Stimulated activated effector memory CD8-positive, alpha-beta T cell treated with anti-CD3 and anti-CD28 coated beads, Interleukin-12 subunit alpha, Interleukin-12 subunit beta, amount 100 ng/mL, for 72 hours (primary cell): ENCODE measurements at places on chromosomes 11 and 22.

DNA sequence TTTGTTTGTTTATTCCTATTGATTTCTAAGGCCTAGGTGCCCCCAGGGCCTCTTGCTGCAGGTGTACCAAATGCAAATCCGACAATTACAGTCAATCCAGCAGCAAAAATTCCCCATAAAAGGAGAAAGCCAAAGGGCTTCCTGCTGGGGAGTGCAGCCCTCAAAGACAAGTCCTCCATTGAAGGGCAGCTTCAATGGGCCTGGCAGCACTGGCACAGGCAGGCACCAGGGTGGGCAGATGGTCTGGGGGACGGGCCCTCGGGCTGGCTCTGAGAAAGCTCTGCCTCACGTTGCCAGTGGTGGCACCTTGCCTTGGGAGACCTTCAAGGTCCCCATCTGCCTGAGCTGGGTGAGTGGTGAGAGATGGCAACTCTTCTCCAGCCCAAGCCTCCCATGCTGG is 128.0 kb downstream of the DSCAML1 start:
- no peak for DNase-seq

GRCh38 chr11:61728940-61729219 is 23.6 kb upstream of the MYRF start:
- DNase-seq = no peak

DNA sequence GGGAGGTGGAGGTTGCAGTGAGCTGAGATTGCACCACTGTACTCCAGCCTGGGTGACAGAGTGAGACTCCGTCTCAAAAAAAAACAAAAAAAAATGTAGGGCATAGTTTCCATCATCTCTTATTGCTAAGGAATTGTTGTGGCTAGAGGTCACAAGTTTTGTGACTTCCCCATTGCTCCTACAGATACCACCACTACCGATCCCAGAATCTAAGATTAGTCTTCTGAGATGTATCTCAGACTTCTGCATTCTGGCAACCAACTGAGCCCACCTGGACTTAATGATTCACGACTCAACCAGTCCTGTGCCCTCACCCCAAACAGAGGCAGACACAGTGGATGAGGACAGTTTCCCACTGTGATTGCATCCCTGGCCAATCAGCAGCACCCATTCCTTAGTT is 148.9 kb downstream of the NECTIN1 start:
- DNase-seq = no peak

GRCh38 chr11:130585545-130585944 is 137.1 kb downstream of the ADAMTS15 start:
- DNase-seq = no peak

DNA sequence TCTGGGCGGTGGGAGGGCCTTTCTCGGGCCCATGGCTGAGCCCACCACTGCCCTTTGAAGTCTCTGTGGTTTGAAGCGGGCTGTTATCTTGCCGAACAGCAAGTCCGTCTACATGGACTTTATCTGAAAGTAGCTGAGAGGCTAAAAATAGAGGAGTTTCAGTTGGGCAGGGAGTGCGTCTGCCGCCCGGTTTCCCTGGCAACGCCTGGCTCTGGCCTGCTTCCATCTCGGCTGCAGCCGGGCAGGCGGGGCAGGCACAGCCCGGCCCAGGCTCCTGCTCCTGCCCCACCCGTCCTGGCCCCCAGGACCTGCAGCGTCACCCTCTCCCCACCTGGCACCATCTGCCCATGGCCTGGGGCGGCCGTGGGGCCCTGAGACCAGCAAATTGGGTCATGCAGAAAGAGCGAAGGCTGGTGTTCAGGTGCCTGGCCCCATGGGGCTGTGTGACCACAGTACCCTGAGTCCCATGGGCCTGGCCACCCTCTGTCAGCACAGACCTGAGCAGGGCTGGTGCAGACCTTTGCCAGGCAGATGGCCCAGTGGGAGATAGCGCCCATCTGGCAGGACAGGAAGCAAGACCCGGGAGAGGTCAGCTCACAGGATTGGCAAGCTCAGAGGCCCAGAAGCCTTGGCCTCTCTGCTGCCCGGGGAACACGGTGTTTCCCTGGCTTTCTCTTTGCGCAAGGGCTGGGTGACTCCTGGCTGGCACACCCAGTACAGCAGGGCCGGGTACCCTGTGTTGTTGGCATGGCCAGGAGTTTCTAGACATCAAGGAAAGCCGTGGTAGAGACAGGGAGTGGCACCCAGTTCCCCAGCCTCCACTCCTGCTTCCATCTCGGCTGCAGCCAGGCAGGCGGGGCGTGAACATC is 79.1 kb upstream of the KCNQ1OT1 start:
- DNase-seq = no peak

- DNase-seq = no peak
These were observed 178.8 kb downstream of the IGLL1 start for GRCh38 chr22:23401111-23401909.

DNA sequence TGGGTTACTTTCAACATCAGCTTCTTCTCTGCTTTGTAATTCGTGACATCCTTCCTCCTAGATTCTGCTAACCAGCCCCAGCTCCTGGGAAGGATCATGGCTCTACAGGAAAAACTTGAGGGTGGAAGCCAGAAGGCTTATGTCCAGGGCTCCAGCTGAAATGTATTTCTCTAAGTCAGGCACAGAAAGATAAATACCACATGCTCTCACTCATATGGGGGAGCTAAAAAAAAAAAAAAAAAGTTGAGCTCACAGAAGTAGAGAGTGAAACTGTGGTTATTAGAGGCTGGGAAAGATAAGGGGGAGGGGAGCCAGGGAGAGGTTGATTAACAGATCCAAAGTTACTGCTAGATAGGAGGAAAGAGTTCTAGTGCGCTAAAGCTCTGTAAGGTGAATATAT is 74.9 kb downstream of the DSCAML1 start:
- DNase-seq = no peak

DNA sequence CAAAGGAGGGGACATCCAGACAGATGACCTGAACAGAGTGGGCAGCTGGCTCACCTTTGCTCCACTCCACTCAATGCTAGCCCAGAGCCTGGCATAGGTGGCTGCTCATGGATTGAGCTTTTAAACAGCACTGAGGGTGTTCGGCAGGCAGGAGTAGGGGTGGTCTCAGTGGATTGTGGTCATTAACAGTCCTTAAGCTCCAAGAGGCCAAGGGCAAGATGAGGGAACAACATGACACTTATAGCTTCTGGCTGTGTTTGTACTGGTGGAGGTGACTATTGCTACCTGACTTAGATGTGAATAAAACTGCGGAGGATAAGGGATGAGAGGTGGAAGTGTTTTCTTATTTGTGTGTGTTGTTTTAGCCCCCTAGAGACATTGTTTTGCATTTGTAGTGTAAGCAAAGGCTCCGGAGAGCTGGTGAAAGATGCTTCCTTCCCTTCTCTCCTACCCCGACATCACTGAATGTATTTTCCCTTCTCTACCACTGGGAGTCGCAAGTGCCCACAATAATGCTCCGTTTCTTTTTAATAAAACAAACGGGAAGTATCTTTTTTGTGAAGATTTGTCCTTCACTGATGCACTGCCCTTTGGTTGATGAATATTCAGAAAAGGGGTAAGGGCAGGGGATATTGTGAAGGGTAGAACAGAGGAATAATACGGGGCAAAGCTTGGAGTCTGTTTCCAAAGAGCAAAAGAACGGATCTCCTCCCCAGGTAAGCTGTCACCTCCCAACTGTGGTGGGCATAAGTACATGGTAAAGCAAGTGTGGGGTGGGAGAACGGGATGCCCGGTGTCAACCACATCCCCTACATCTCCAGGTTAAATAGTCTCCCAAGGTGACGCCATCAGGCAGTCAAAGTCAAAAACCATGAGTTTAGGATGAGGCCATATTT is 27.5 kb upstream of the MTNR1B start:
- no peak for DNase-seq

DNA sequence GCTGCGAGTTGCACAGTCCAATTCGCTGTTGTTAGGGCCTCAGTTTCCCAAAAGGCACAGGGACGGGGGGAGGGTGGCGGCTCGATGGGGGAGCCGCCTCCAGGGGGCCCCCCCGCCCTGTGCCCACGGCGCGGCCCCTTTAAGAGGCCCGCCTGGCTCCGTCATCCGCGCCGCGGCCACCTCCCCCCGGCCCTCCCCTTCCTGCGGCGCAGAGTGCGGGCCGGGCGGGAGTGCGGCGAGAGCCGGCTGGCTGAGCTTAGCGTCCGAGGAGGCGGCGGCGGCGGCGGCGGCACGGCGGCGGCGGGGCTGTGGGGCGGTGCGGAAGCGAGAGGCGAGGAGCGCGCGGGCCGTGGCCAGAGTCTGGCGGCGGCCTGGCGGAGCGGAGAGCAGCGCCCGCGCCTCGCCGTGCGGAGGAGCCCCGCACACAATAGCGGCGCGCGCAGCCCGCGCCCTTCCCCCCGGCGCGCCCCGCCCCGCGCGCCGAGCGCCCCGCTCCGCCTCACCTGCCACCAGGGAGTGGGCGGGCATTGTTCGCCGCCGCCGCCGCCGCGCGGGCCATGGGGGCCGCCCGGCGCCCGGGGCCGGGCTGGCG is at the start of gene BCR:
TSS of gene BCR (plus strand) at position 209 of the 592 bp plus-strand sequence. CDS start 452 bp downstream, outside the sequence.
- peak; percentile 63 for DNase-seq

DNA sequence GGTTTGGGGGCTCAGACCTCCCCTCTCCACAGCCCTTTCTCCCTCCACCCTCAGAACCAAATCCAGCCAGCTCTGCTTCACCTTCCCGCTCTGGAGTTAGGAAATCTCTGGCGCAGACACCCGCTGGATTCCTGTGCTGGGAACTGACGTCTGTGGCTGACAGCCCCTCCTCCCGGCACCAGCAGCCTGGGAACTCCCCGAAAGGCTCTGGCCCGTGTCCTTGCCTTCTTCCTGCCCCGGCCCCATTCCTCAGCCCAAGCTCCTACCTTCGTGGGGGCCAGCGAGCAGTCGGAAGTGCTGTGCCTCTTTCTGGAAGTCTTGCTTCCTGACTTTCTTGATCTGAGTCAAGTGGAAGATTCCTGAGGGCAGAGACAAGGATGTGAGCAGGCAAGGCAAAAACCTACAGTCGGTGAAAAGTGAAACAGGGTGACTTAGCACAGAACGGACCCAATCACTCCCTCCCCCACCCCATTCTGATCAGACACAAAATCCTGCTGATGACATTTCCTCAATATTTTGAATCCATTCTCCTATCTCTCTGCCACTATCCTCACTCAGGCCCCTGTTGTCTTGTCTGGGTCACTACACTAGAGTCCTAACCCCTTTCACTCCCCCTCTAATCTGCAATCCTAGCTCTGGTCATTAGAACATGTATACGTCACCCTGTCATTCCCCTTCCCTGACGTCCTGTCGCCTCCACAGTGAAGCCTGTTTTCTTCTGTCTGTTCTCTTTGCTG is 34.1 kb downstream of the CHRDL2 start:
- no peak for DNase-seq

- no peak for DNase-seq
These were observed 49.8 kb upstream of the CYP2D6 start for GRCh38 chr22:42180349-42180842.

GRCh38 chr11:115996125-115996807 is 492.1 kb upstream of the CADM1 start:
- no peak for DNase-seq

GRCh38 chr22:45645526-45646414 is 25.9 kb upstream of the ATXN10 start:
- peak; percentile 90 for DNase-seq

DNA sequence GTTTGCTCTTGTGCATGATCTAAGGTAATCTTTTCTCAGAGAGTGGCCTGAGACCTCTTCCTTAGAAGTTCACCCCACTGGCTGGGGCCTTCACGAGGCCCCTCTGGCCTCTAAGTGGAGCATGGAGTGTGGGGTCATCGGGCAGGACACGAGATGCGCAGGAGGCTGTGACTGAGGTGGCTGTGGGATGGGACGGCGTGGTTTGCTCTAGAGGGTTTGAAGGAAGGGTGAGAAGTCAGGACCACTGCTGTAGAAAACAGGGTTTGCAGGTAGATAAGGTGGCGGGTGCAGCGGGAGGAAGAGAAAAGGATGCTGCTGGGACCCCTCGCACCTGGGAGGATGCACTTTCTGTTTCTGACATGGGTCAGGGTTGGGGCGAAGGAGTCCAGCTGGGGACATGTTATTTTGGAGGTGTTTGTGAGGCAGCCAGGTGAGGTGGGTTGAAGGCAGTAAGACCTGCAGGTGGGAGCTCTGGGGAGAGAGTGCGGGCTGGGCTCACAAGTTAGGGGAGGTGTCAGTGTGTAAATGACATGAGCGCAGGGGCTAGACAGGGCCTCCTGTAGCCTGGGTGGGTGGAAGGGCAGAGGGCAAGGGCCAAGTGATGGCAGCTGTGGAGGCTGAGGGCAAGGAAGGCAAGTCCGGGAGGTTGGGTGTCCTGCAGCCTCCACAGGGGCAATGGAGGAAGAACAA is 62.5 kb downstream of the KCNQ1 start:
- DNase-seq = no peak

- no peak for DNase-seq
These were observed 1.8 kb upstream of the SLC36A4 start for GRCh38 chr11:93199616-93200015.

GRCh38 chr11:34941688-34942087 is 25.3 kb downstream of the PDHX start:
- no peak for DNase-seq

DNA sequence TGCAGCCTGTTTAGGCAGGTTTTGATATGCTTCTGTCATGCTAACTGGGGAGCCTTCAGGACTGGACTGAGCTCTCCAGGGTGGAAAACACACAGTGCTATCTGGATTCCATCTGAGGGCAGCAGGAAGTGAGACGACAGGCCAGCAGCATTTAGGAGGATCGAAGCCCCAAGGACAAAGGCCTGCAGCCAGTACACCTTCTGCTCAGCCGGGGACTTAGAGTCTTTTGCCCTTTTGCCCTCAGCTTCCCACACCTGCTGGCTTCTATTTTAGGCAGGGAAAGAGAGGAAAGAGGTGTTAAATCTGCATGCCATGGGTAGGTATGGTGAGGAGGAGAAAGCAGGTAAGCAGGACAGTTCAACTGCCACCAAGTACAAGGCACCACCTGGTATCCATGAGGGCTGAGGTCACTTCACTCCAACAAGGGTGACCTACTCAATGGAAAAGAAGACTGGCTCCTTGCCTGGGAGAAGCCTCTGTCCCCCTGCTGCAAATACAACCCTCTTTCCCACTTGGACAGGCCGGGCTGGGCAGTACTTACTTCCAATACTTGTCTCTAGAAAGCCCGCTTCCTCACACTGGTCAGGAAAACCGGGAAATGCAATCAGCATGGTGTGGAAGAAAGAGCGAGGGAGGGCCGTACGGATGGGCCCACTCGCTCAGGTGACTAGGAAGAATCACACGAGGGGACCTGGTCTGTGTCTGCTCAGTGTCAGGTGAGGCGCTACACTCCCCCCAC is 12.3 kb downstream of the LARGE2 start:
- DNase-seq = no peak

GRCh38 chr22:29040385-29041275 is 21.0 kb downstream of the C22orf31 start:
- peak; percentile 66 for DNase-seq
